Transverse colon (tissue), 4 donors: ENCODE measurements at places on chromosomes 7 and 10.
A peak's percentile ranks its signal among the peaks of the same experiment; 100 is the strongest.

DNA sequence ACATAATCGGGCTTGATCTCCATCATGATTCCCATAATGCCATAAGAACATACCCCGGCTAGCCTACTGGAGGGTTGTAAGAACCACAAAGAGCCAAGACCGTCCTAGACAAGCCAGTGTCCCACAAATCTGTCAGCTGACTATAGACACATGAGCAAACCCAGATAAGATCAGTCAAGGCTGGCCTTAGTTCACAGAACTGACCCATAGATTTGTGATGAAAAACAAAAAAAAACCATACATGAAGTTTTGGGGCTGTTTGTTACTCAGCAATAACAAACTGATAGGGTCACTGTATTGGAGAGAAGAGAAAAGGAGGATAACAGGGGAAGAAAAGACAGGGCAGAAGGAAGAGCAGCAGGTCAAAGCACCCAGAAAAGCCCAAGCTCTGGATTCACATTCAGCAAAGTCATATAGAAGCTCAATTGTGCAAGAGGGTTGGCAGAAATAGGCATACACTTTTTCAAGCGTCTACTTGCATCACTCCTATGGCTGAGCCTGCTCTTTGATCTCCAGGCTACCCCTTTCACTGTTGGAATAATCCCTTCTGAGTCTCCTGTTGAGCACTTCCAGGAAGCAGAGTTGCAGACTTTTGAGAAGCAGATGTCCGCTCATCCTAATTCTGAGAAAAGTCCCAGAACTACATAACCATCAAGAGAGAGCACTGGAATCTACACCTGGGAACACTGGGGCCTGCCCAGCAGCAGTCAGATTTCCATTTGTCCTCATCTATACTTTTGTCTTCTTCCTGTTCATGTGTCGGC lies 122.0 kb upstream of the HABP2 start:
- no peak for DNase-seq

DNA sequence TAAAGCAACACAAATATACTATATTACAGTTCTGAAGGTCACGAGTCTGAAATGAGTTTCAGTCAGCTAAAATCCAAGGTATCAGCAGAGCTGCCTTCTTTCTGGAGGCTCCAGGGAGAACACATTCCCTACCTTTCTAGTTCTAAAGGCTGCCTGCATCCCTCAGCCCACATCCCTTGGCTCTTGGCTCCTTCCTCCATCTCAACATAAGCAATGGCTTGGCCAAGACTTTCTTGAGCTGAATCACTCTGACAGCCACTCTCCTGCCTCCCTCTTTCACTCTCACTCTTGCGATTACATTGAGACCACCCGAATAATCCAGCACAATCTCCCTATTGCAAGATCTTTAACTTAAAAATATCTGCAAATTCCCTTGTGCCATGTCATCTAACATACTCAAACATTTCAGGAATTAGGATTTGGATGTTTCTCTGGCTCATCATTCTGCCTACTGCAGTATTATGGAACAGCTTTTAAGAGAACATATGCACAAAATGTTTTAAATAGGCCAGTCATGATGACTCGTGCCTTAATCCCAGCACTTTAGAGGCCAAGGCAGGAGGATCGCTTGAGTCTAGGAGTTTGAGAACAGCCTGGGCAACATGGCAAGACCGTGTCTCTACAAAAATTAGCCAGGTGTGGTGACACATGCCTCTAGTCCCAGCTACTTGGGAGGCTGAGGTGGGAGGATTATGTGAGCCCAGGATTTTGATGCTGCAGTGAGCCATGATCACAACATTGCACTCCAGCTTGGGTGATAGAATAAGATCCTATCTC lies 144.2 kb upstream of the VSTM2A start:
- DNase-seq: no peak

DNA sequence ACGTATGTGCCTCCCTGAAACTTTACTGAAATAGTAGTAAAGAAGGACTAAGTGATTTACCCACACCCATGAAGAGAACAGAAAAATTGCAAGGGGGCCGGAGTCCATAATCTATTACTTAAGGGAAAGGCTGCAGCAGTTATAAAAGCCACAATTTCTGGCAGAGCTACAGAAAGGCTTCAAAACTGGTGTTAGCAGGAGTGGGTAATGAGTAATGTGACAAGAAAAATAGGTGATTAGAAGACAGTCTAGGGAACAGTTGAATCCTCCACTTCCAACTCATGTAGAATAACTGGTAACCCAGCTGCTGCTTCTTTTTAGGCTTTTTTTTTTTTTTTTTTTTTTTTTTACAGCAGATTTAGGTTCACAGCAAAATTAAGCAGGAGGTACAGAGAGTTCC lies 413.3 kb downstream of the SFMBT2 start:
- DNase-seq: no peak

- no peak for DNase-seq
Observed at GRCh38 chr7:111147708-111148533, 57.0 kb downstream of the LRRN3 start.

DNA sequence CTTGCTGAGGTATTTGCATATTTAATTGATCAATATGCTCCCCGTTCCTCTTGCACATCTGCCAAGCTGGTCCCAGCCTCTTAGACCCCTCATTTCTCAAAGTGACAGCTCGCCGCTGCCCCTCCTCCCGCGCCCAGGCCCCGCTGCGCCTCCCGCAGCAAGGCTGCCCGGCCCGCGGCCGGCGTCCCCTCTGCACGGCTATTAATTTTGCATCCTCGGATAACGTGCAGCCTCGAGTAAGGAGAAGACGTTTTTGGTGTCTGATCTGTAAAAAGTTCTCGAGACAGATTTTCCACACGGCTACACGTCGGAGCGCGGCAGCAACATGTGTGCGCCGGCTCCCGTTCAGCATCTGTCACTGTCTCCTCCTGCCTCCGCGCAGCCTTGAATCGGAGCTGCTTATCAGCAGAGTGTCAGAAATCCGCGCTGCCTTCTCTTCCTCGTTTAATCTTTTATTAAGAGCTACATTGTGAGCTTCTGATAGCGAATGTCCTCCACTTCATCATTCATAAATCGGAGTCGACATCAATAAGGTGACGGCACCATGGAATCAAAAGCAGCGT lies 65.3 kb downstream of the EBF3 start:
- no peak for DNase-seq

DNA sequence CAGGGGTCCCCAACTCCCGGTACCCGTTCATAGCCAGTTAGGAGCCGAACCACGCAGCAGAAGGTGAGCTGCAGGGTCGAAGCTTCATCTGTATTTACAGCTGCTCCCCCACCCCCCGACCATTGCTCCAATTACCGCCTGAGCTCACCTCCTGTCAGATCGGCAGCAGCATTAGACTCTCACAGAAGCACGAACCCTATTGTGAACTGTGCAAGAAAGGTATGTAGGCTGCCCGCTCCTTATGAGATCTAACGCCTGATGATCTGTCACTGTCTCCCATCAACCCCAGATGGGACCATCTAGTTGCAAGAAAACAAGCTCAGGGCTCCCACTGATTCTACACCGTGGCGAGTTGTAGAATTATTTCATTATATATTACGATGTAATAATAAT lies 14.6 kb upstream of the AZGP1 start:
- no peak for DNase-seq

GRCh38 chr7:320297-320696 lies 30.3 kb downstream of the FOXL3 start:
- peak; percentile 46 for DNase-seq

DNA sequence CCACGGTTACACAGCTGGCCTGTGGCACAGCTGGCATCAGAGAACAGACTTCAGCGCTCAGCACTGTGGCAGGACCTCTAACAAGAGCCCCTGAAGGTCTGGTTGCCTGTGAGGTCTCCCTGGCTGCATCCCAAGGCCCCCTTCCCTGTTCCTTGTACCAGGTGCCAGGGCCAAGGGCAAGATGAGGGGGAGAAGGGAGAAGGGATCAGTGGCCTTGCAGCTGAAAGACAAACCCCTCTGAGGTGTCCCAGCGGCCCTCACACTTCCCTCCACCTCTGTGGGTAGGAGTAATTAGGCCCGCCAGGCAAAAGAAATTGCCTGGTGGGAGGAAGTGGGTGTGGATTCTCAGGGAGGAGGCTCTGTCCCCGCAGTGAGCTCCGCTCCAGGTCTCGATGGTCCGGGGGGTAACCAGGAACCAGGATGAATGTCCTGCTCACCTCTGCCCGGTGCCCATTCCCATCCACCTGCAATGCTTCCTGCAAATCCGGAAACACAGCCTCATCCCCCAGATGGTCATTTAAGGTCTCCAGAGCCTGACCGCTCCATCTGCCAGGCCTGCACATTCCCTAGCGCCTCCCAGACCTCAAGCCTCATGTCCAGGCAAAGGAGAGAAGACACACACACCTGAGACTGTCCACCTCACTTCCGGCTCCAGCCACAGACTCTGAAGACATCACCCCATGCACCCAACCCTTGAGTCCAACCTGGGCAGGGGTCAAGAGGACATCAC lies 22.7 kb downstream of the GRID2IP start:
- no peak for DNase-seq

DNA sequence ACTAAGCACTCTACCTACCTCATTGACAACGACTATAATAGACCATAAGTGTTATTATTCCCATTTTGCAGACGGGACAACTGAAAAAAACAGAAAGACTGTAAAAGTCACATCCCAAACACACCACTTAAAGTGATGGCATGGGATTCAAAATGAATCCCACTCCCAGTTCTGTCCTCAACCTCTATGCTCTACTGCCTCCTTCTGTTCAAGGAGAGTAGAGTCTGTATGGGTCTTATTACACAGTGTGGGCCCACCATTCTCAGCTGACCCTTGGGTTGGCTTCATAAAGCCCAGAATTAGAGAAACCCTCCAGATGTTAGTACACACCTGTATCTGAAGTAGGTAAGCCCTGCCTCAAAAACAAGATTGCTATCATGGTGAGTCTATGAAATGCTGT lies 102.2 kb downstream of the GRM8 start:
- DNase-seq: no peak

GRCh38 chr7:3260401-3260715 lies 40.7 kb upstream of the SDK1 start:
- DNase-seq: no peak

- DNase-seq: no peak
Observed at GRCh38 chr7:26856176-26856985, 8.0 kb downstream of the SKAP2 start.

DNA sequence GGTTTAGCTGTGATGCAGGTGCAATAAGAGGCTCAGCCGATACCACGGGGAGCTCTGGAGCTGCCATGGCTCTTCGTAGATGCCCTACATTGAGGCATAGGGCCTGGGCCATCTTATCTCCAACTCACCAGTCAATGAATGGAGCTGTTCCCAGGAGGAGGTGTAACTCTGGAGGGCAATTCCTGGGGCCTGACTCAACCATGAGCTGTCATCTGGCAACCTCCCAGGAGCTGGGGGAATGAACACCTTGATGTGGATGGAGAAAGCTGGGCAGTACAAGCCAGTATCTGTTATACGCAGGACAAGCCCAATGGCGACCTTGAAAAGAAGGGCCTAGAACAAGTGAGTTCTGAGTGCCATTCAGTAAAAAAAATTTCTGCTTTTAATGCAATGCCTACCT lies 224.0 kb upstream of the PLXDC2 start:
- no peak for DNase-seq

DNA sequence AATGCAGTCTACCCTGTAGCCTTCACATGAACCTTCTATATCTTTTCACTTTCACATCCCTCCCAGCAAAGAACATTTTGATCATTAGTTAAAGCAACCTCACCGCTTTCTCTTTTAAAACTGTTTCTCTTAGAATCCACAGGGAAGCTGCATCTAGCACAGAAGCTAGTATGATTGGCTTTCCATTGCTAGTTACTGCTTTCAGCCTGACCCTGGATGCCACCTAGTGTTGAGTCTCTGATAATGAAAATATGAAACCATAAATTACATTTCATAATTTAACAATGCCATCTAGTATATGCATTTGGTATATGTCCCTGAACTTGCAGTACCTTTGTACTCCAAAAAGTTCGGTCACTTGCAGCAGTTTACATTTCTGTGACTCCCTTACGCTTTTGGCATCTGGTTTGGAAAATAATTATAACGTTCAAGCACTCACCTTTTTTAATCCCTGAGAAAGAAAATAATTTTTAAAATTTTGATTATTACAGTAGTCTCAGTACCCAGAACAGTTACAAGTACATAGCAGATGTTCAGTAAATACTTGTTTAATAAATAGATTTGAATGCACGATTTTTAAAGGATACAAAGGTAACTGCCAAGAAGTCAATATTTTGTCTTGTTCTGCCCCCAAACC lies 22.7 kb downstream of the CISD1 start:
- no peak for DNase-seq

GRCh38 chr10:75672842-75673241 lies 241.4 kb downstream of the LRMDA start:
- no peak for DNase-seq

DNA sequence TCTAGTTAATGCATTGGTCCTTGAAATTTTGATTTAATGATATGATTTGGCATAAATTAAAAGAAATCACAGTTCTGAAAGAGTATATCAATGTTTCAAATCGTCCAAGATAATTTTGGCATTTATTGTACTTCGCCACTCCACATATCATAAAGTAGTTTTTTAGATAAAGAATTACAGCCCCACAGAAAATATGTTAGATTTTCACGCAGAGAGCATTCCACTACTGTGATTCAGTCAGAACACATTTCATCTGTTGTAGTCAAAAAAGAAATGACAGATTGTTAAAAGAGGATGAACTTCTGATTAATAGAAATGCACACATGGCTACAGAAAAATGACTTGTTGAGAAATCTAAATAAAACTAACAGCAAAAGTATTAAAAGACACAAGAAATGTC lies 1063.5 kb upstream of the LRRN3 start:
- no peak for DNase-seq

GRCh38 chr10:17092216-17092944 lies 37.2 kb downstream of the CUBN start:
- DNase-seq: no peak

DNA sequence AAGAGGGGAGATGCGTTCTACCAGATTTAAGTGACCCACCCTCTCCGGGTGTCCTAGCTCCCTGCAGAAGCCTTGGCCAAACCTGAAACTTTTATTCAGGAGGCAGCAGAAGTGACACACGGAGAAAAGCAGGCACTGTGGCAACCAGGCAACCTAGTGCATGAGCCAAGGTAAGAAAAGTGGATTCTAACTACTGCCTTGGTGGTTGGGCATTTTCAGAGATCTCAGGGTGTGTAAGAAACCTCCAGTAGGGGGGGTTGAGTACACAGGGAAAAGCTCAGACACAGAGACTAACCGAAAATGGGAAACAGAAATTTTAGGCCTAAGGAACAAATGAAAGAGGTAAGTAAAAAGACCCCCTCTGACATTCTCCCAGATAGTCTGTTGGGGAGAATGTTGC lies 645.7 kb downstream of the ANKRD7 start:
- DNase-seq: no peak

DNA sequence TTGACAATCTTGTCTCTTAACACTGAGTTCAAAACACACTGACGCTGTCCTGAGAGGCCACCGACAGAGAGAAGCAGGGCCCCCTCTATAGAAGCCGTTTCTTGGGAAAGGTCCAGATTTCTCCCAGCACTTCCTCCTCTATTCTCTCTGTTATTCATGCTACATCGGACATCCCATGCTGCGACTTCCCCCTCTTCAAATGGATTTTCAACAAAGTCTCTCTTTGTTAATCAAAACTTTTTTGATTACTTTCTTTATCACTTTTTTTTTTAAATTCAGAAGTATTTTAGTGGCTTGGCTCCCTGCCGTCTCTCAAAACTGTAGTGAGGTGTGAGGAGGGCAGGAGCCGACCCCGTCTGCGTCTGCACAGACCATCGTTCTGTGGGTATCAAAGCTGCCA lies 298.9 kb upstream of the PITRM1 start:
- DNase-seq: no peak
